Activated T-cell treated with anti-CD3 and anti-CD28 coated beads, Interleukin-2, amount 50 U/mL, for 72 hours (primary cell): ENCODE measurements at places on chromosomes 7 and 10. TPM values are rescaled to one million over a fixed set of nuclear protein-coding genes. Genes with fewer than 3 reads are reported as not detected.

DNA sequence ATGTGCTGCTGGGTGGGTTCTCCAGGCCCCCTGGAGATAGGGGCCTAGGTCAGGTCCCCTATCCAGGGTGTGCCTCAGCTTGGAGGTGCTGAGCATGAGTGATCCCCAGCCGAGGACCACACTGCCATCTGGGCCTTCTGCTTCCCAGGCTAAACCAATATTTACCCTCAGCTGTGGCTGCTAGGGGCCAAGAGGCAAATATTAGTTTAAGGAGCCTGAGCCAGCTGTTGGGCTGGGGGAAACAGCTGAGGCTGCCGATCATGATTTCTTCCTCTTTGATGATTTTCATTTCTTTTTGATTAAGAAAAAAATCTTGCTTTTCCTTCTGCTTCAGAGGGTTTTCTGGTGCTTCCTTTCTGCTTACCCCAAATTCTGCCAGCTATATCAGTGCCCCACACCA lies 83.4 kb downstream of the NEURL1 start:
- DNase-seq = no peak

GRCh38 chr7:19378345-19378714 lies 233.1 kb upstream of the FERD3L start:
- no peak for DNase-seq

TRIM50 gene
- total RNA-seq = not detected

GPR37 gene
- not detected for total RNA-seq

GRCh38 chr10:60525716-60526585 lies 136.3 kb upstream of the ANK3 start:
- DNase-seq = no peak

DNA sequence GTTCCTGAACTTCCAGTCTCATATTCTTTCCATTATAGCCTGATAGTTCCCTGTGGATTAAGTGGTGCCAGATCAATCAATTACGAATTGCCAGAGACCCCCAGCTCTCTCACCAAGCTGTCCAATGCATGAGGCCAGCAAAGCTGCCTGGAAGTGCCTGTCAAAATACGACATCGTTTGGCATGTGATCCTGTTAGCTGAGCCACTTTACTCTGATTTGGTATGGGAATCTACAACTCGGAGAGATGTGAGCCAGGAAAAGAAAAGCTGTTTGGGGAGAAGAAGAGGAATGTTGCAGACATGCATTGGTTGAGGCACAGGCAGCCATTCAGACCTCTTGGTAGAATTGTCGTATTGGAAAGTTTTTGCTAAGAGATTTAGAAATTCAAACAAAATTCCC lies 3.9 kb downstream of the SNX10 start:
- DNase-seq = no peak

DNA sequence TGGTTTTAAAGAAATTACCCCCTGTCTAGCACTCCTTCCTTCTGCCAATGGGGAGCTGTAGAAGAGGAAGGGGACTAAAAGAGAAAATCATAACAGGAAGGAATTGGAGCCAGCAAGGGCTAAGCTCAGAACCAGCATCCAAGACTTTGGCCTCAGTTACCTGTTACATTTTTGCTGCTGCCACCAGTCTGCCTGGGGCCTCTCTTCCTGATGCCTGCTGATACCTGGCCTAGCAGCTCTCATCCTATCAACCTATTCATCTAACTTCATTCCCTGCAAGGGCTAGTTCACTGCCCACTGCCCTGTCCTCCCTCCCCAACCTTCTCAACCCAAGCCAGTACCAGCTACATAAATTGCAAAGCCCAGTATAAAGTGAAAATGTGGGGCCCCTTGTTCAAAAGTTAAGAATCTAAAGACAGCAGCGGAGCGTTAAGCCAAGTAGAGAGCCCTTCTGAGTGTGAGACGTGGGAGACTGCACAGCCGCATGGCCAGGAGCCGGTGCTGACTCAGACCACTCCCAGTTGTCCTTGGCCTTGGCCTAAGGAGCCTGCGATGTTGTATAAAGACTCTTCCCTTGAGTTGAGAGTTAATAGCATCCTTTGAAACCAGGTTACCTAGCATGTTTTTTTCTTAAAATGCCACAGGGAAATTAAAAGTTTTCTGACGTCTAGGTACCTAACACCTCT lies 13.2 kb upstream of the AOC1 start:
- no peak for DNase-seq

- DNase-seq = no peak
These were observed 104.4 kb downstream of the MICALL2 start for GRCh38 chr7:1354661-1355567.

DNA sequence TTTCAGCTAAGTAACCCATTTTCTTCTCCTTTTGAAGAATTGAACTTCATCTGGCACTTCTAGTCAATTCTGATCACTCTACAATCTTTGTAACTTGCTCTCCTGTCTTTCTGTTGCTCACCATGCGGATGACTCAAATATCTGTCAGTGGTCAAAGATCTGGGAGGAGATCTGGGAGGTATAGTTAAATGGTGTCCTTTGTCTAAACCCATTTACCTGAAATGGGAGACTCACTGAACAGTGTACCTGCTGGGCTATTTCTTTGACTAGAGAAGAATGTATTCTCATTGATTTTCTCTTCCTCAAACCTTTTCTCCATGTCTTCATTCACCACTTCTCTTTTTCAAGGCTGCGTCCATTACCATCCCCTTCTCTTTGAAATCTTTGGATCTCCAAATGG lies 42.0 kb upstream of the PCLO start:
- DNase-seq = no peak

DNA sequence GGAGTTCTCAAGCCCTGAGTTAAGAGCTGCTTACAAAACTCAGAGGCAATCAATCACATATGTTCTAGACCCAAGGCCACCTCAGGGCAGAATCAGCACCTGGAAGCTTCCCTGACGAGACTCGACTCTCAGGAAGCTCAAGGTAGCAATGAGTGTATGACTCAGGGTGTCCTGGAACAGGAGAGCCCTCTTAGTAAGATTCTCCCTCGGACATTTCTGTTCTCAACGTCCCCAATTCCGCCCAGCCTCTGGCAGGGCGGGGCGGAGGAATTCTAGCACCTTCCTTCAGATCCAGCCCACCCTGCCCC lies 39.6 kb upstream of the PROSER2 start:
- DNase-seq = no peak

ADO gene
- 26.3 TPM for total RNA-seq

DNA sequence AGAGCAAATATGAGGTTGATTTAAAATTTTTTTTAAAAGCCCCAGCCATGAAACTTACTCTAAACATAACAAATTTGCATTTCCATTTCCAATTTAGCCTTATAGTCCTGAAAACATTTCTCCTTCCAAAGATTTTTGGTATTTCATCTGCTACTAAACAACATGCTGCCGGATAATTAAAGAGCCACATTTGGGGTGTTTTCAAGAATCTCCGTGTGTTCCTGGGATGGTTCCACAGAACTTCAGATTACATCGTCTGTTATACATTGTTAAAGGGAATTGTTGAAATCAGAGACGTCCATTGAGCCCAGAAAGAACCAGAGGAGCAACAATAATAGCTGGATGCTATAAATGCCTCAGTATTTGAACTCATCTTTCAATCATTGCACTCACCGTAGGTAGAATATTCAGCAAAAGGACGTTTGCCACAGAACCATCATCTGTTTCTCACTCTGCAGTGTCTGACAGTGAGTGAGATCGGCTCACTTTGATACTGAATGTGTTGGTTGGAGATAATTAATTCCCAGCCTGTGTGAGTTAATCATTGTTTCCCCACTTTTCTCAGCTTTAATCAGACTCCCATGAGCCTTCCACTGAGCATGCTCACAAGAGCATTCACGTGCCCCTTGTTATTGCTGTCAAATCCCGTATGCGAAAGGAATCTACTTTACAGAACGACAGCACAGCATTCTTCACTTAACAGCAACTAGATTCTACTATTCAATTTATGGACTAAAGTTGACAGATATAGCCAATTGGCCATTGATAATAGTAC lies 128.4 kb upstream of the PALS2 start:
- no peak for DNase-seq

CYP2C18 gene
- 3.1 TPM for total RNA-seq

DNA sequence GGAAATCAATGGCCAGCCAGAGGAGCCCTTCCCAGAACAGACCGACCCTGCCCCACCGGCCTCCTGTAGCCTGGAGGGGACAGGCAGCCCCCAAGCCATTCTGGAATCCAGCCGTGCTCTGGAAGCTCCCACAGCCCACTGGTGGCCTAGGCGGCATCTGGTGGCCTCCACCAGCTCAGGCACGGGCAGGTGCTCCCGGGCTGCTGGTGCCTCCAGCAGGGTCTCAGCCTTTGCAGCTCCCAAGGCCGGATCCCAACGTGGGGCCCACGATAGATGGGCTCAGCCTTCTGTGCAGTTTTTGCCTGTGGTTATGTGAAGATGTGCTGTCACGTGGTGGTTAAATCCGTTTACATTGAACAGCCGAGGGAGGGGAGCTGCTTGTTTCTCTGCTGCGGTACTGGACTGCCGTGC lies 44.4 kb downstream of the JAKMIP3 start:
- DNase-seq = no peak

- DNase-seq = no peak
These were observed 255.1 kb downstream of the XPNPEP1 start for GRCh38 chr10:109668154-109668665.

SPOCK2 gene
- 291 TPM for total RNA-seq

CTTNBP2 gene
- total RNA-seq = not detected

GRCh38 chr10:25938405-25938804 lies 4.4 kb downstream of the MYO3A start:
- DNase-seq = no peak

DNA sequence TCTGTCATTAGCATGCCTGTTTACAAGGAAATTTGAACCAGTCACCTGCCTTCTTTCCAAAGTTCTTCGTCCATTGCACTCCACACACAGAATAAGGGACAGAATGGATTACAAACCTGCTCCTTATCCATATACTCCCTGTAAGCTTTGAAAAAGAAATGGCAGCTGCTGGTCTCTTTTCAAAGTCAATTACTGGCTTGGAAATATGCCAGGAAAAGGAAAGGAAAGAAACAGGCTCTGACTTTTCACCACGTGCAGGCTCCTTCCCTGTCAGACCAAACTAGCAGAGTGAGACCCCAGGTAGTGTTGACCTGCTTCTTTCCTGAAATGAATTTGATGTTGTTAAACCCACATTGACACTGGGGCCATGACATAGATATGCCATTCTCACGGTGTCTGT lies 84.5 kb downstream of the LHFPL3 start:
- no peak for DNase-seq

DNA sequence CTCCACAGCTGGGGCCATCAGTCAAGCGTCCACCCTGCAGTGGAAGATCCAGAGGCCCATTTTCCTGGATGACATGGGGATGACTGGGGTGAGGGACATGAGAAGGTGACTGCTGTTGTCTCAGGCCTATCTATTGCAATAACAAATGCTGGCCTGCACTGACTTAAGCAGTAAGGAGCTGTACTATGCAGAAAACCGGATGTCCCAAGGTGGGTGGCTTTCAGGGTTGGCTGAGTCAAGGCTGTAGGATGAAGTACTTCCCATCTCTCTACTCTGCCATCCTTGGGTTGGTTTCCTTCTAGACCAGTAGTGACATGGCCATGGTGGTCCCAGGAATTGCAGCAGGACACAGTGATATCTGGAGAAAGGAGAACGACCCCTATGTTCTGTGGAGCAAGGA lies 48.1 kb downstream of the NEURL1 start:
- no peak for DNase-seq

- no peak for DNase-seq
These were observed 49.0 kb downstream of the LAMB1 start for GRCh38 chr7:107953924-107954303.

CRTAC1 gene
- total RNA-seq = not detected

- DNase-seq = no peak
These were observed 1.2 kb downstream of the AGFG2 start for GRCh38 chr7:100540073-100540723.
